H54 (cell line): ENCODE measurements at places on chromosomes 3 and 15.

- DNase-seq, result no peak
Measured at GRCh38 chr15:85164841-85165466, 183.3 kb downstream of the PDE8A start.

DNA sequence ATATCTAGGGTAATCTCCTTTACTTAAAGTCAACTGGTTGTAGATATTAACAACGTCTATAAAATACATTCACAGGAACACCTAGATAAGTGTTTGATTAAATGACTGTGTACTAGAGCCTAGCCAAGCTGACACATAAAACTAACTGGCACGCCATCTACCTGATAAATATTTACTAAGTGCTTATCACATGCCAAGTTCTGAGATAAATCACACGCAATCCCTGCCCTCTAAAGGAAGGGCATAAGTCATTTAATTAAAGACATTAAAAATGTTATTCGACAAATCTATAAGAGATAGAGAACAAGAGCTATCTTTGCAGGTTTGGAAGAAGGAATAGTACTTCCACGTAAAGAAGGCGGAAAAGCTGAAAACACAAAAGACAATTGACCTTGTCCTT is 11.1 kb upstream of the MB21D2 start:
- no peak for DNase-seq

DNA sequence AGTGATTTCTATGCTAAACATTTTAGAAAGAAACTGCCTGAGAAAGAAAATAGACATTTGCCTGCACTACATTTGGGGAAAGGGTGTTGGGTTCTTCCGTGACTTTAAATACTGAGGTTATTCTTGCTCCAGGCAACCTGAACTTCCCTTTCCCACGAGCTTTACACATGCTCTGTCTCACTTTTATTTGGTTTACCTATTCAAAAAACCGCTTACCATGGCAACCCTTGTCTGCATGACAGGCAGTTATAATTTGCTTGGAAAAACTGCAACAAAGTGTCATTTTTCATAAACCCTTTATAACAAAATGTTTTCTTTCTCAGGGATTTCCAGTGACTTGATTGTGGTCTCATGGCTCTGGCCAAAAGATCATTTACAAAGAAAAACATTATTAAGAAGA is 416.3 kb upstream of the MEIS2 start:
- no peak for DNase-seq

- no peak for DNase-seq
Measured at GRCh38 chr3:162019817-162020216, 523.2 kb downstream of the OTOL1 start.

GRCh38 chr15:41782371-41783282 is 8.3 kb downstream of the MAPKBP1 start:
- DNase-seq, result no peak

- no peak for DNase-seq
Measured at GRCh38 chr3:61250784-61251173, 473 bp downstream of the FHIT start.

DNA sequence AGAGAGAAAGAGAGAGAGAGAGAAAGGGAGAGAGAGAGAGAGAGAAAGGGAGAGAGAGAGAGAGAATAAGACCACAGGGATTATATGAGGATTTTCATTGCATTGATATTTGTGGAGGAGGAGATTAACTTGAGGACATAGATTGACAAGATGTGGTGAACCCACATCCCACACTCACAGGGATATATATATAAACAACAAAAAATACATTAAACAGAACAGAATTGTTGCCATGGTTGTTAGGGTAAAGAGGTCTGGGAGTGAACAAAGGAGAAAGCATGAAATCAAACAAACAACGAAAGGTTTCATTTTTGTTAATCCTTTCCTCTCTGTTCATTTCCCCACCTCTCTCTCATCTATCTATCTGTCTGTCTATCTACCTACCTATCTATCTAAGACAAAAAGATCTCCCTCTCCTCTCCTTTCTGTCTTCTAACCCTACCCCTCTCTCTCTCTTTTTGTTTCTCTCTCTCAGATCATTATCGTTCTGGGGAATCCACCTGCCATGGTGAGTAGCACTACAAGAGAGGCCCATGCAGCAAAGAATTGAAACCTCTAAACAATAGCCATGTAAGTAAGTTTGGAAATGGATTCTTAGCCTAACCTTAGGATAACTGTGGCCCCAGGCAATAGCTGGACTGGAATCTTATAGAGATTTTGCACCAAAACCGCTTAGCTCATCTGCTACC is 280.9 kb downstream of the RAP2B start:
- no peak for DNase-seq

DNA sequence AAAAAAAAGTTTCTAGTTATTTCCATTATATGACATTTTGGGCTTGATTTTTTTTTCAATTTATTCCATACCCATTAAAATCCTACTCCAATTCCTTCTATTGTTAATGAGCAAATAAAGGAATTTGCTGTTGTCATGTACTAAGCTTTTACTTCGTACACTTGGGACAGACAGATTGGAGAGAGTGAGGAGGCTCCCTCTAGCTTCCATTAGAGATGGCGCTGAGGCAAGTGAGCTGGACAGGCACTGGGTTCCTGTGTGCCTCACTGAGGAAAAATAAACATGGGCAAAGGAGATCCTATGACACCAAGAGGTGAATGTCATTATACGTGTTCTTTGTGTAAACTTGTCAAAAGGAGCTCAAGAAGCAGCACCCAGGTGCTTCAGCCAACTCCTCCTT is 441.1 kb upstream of the MDFIC2 start:
- no peak for DNase-seq
